ENCODE measurements at places on chromosomes 4 and X.

- DNase-seq: no peak
Measured at GRCh38 chr4:88009871-88010270, 2.4 kb downstream of the PKD2 start.

DNA sequence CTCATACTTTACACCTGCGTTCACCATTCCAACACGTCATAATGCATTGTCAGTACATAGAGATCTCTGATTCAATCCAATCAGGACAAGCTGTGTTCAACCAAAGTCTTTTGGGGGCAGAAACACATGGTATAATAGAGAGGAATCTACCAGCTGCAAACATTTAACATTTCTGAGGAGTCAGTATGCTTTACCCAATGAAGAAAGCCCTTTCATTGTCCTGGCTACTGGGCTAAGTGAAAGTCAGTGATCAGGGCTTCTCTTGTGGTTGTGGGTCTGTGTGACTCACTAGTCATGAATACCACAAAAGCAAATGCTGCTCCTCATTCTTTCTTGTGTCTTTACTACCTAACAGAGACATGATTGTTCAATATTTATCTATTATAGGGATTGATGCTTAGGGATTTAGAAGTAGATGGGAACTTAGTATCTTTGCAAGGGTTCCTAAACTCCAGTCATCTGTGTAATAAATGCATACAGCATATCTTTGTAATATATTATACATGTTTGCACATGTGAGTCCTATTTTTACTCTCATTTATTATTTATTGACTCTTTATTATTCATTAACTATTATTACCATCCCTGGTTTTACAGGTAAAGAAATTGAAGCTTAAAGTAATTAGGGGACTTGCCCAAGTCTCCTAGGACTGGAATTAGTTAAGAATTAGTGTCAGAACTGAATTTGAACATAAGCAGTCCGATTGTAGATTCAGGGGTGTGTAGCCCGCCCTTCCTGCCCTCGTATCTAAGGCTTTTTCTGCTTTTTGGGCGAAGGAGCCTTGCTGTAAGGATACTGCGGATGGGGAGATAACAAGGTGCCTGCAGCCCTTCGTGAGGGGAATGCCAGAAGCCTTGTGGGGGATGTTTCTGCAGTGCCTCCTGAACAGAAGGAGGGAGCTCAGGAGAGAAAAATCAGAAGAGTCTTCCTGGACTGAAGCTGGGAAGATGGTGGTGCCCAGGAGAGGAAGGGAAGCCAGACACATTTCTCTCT is 353.1 kb upstream of the BOD1L1 start:
- no peak for DNase-seq

- no peak for DNase-seq
Measured at GRCh38 chr4:145406970-145407369, 74.7 kb upstream of the SMAD1 start.

- no peak for DNase-seq
Measured at GRCh38 chrX:27548624-27549023, 41.5 kb upstream of the DCAF8L2 start.

- no peak for DNase-seq
Measured at GRCh38 chr4:79257953-79258613, 67.8 kb downstream of the NAA11 start.

DNA sequence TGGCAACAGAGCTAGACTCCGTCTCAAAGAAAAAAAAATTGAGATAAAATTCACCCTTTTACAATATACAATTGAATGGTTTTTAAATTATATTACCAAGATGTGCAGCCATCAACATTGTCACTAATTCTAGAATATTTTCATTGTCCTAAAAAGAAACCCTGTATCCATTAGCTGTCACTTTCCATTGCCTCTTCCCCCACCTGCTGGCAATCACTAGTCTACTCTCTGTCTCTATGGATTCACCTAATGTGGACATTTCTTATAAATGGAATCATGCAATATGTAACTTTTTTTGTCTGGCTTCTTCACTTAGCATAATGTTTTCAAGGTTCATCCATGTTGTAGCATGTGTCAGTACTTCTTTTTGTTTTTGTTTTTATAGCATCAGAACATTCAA is 20.8 kb downstream of the ABHD18 start:
- no peak for DNase-seq

- DNase-seq: no peak
Measured at GRCh38 chr4:131304686-131305085, 1844.4 kb upstream of the PCDH10 start.

DNA sequence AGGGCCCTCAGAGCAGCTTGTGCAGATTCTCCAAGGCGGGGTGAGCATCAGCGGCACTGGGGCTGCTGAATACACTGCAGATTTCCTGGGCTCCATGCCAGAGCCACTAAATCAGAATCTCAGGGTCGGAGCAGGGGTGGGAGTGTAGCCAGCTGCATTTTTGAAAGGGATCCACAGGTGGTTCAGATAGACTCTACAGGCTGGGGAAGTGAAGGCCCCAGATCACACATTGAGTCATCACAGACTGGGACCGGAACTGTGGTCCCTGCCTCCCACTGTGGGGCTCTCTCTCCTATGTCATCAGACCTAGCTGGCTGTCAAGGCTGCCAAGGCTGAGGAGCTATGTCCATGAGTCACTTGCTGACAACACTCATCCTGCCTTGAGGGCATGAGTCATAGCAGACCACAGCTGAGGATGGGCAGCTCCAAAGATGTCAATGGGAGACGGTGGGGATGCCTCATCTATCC is 162.3 kb upstream of the MAMLD1 start:
- peak; percentile 15 for DNase-seq

- peak; percentile 57 for DNase-seq
Measured at GRCh38 chr4:68271851-68272357, 26.4 kb upstream of the TMPRSS11B start.

GRCh38 chr4:52585379-52585778 is 73.7 kb downstream of the USP46 start:
- no peak for DNase-seq

- no peak for DNase-seq
Measured at GRCh38 chr4:185811509-185812364, at the start of gene SORBS2. Gene SORBS2 (minus strand): TSS chr4:185812194. CDS start chr4:185690571, 121,623 bp downstream.

GRCh38 chrX:48939524-48940228 is 17.7 kb downstream of the OTUD5 start:
- DNase-seq: no peak
